ENCODE measurements at places on chromosomes 12 and 14.

GRCh38 chr14:22972313-22972930 lies 9.9 kb downstream of the AJUBA start:
- DNase-seq, result no peak

GRCh38 chr12:105977236-105977635 lies 161.5 kb downstream of the NUAK1 start:
- no peak for DNase-seq

DNA sequence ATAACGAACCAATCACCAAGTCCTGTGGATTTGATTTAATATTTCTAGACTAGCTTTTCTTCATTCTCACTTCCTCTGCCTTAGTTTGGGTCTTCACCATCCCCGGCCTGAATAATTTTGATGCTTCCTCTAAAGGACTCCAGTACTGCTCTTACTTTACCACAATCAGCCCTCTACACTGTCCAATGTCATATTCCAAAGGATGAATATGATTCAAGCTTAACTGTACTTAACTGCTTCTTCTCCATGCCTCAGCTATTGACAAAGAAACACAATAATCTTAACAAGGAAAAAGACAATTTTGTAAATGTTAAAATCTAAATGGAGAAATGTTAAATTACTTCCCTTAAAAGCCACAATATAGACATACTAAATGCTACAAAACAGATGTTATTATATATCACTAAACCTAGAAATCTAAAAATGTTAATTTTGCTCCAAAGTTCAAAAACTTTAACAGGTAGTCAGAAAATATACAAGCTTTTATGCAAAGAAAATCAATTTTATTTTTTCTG lies 70.2 kb downstream of the STXBP6 start:
- no peak for DNase-seq

- DNase-seq, result no peak
Measured at GRCh38 chr14:56241461-56241860, 123.2 kb downstream of the PELI2 start.

GRCh38 chr12:57679697-57680096 lies 14.2 kb upstream of the OS9 start:
- no peak for DNase-seq

GRCh38 chr14:104574536-104574935 lies 5.0 kb upstream of the C14orf180 start:
- no peak for DNase-seq

DNA sequence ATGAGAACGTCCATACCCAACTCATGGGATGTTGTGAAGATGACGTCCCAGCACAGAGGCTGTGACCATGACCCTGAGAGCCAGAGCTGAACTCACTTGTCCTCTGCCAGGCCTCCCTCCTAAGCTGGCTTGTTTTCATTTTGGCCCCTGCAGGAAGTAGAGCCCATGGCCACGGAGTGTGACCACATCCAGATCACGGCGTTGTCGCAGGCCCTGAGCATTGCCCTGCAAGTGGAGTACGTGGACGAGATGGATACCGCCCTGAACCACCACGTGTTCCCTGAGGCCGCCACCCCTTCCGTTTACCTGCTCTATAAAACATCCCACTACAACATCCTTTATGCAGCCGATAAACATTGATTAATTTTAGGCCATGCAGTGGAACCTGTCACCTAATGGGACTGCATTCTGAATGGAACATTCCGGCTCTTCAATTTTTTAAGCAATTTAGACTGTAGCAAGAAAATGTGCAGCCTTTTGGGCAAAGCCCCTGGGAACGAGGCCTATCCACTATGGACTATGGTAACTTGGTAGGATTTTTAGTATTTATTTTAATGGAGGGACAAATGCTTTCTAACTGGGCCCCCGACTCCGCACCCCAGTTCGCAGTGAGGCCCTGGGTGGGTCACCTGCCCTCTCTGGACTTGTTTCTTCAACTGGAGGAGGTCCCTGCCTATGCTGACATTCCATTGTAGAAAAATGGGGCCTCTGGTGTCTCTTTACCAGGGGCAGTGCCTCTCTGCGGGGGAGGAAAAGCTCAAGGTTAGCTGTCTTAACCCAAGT lies 19.6 kb downstream of the OTUB2 start:
- DNase-seq, result no peak

- no peak for DNase-seq
Measured at GRCh38 chr12:63862187-63862968, 17.9 kb downstream of the SRGAP1 start.

GRCh38 chr14:88323523-88324199 lies 592 bp upstream of the KCNK10 start:
- DNase-seq, result no peak

DNA sequence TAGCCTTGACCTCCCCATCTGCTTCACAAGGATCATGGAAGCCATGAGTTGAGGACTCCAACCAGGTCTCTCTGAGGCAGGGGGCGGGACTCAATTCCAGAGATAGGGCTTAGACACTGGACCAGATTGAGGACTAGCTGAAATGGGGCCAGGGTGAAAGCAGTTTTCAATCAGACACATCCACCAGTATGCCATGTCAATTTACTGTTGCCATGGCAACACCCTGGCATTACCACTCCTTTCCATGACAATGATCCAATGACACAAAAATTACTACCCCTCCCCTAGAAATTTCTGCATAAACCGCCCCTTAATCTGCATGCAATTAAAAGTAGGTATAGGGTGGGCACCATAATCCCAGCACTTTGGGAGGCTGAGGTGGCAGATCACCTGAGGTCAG lies 18.6 kb upstream of the DCAF5 start:
- no peak for DNase-seq

DNA sequence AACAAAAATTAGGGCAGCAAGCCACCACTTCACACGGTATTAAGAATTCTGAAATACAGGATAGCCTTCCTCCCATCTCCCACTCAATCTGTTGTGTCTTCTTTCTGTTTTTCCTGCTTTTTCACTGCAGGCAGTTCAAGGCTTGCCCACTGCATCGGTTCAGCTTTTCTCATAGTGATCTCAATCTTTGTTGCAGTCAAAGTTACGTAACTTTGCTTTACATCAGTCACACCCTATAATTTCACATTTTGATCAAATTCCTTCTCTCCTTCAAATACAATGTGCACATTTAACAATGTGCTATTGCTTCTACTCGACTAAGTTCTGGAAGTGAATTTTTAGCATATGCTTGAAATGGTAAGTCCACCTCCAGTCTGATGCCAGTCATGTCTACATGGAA lies 217.6 kb downstream of the EFCAB11 start:
- no peak for DNase-seq

DNA sequence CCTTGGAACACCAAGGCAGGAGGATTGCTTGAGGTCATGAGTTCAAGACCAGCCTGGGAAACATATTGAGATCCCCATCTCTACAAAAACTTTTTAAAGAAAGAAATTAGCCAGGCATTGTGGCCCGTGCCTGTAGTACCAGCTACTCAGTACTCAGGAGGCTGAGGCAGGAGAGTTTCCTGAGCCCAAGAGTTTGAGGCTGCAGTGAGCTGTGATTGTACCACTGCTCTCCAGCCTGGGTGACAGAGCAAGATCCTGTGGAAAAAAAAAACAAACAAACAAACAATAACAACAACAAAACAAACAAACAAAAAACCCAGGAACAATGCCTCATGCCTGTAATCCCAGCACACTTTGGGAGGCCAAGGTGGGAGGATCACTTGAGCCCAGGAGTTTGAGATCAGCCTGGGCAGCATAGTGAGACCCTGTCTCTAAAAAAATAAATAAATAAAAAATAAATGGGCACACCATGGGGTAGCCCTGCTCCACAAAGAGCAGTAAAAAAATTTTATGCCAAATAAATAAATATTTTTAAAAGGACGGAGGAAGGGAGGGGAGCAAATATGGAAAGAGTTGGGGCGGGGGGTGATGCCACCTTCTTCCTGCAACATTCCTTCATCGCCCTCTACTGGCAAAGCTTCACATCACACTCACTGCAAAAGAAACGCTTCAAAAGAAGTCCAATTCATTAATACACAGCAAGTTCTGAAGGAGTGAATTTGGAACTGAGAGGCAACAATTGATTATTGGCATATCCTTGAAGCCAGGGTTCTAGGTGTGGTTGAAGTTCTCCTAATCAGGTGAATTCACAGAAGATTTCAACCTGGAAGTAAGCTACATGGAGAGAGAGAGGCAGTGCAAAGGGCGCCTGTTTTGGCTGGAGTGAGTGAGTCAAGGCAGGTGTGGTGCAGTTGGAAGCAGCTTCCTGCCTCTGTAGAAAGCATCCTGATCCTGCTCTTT lies 8.8 kb upstream of the GNPTAB start:
- peak; percentile 25 for DNase-seq

DNA sequence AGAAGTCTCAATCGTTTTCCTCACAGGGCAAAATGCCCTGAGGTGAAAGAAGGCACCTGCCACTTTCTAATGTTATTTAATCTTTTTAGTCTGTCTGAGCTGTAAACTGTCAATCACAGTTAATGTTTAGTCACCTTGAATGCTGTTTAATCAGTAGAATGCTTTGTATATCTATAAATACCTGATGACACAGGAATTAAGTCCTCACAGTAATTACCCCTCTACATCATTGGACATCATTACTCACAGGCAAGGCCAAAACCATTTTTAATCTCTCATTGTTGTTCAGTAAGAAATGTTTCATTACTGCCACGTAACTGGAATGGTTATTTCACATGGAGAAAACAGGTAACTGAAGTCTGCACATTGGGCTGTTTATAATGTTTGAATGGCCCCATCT lies 178.8 kb downstream of the EXOC5 start:
- no peak for DNase-seq

- DNase-seq, result no peak
Measured at GRCh38 chr14:75823334-75823733, 158.5 kb downstream of the TGFB3 start.

DNA sequence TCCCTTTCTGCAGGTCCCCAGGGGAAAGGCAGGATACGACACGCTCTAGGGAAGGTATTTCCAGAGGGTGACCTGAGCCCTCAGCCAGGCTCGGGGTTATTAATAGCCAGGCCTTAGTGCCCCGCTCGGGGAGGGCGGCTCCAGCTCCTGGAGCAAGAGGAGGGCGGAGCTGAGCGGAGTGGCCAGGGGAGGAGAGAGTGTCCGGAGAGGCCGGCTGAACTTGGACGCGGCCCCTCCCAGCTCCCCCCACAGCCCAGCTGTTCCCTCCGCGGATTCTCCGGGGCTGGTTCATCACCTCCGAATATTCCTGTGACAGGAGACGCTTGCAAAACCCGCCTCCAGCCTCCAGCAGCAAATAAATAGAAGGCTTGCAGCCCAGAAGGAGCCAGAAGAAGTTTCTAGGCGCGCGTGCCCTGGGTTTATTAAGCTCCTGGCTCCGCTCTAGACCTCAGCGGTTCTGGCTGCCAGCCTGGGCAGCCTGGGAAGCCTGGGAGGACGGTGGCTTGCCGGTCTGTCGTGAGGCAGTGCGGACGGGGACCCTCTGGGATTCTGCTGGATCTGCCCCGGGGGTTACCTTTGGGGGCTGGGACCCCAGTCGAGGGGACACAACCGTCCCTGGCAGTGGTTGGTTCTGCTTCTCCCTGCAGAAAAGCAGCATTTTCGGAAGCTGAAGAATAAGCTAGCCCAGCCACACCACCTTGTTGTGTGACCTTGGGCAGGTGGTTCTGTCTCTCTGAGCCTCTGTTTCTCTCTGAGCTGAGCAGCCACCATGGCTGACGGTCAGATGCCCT lies at the start of gene HSPB8:
Gene HSPB8, plus strand, starts transcription at position 388 of the 791 bp plus-strand sequence. Its CDS starts 382 bp downstream, at position 770.
- DNase-seq, result no peak

- no peak for DNase-seq
Measured at GRCh38 chr14:29529418-29529817, 398.2 kb downstream of the PRKD1 start.

GRCh38 chr12:2841056-2841650 lies 6.3 kb upstream of the NRIP2 start:
- no peak for DNase-seq

DNA sequence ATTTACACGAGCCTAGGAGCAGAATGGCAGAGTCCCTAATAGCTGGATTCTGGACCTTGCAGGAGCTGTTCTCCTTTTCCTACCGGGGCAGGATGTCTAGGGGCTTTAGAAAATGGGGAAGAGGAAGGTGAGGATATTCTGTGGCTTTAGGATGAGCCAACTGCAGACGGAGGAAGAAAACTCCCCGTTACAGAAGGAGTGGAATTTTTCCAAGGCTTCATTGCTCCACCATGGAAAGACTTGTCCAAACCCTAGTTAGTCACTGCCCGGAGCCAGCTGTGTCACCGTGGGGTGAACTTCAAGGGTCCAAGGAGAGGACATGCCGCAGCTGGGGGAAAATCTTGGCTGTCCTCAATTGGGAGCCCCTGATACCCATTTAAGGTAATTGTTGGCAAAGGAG lies 41.6 kb downstream of the FOS start:
- no peak for DNase-seq

GRCh38 chr14:99136047-99136400 lies 136.0 kb downstream of the BCL11B start:
- DNase-seq, result no peak

- DNase-seq, result no peak
Measured at GRCh38 chr12:131034631-131035244, 81.0 kb downstream of the ADGRD1 start.

GRCh38 chr14:58830121-58830520 lies 192.4 kb downstream of the DACT1 start:
- no peak for DNase-seq

- no peak for DNase-seq
Measured at GRCh38 chr12:120237360-120238171, 28.0 kb downstream of the PXN start.

GRCh38 chr14:105363847-105364708 lies 34.3 kb upstream of the TEX22 start:
- DNase-seq, result no peak

DNA sequence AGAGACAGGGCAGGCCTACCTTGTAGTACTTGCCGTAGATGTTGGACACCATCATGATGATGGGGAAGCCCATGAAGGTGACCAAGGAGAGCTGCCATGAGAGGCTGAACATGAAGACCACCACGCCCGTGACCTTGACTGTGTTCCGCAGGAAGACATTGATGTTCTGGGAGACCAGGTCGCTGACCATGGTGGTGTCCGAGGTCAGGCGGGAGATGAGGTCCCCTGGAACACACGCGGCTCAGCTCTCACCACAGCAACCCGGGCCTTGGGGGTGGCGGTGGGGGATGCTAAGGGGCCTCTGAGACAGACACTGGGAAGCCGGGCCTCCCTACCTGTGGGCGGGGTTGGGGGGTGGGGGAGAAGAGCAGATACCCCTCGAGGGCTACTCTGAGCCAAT lies 17.7 kb downstream of the ABCB9 start:
- no peak for DNase-seq

DNA sequence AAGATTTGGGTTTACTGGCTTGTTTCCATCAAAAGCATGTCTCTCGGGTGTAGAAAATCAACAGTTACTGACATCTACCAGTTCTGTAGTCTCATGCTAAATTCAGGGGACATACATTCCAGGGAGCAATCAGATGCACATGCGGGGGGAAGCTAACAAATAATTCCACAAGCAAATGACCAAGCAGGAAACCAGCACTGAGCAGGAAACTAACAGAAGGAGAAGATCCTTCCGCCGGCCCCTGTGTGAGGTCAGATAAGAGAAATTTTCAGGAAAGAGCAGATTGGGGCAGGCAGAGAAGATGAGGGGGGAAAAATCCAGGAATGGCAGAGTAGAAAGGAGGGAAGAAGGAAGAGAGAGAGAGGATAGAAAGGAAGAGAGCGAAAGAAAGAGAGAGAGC lies 127.6 kb upstream of the TMCC3 start:
- no peak for DNase-seq

- no peak for DNase-seq
Measured at GRCh38 chr12:83128540-83128939, 441.8 kb downstream of the TMTC2 start.

- no peak for DNase-seq
Measured at GRCh38 chr12:52446367-52447045, 5.4 kb downstream of the KRT6B start.

- no peak for DNase-seq
Measured at GRCh38 chr14:105890474-105891220, 364.3 kb downstream of the TMEM121 start.
